Iris pigment epithelial cell (primary cell): ENCODE measurements at places on chromosomes 13 and 19.

GRCh38 chr19:2239771-2240770, 3.4 kb downstream of the SF3A2 start:
- DNase-seq = peak; percentile 61

DNA sequence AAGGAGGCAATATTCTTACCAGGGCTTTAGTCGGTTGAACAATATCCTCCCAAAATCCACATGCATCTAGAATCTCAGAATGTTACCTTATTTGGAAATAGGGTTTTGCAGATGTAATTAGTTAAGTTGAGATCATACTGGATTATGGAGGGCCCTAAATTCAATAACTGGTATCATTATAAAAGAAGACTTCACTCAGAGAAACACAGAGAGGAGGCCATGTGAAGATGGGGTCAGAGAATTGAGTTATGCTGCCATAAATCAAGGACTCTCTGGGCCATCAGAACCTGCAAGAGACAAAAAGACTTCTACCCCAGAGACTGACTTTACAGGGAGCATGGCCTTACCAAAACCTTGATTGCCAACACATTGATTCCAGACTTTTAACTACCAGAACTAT, 1611.1 kb downstream of the SLITRK5 start:
- DNase-seq = no peak

DNA sequence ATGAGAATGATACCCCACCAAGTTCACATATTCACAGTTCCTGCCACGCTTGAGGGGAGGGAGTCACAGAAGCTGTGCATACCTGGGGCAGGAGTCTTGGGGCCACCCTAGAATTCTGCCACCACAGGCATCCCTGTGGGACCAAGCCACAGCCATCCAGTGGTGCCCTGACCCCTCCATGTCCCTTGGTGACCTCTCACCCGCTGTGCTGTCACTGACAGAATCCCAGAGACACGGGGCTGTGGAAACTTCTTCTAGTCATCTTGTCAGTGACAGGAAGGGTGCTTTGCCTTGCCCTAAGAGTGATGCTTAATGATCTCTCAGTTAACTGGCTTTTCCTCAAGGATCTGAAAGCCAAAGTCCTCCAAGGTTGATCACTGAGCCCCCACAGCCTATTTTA, 58.4 kb upstream of the UQCRFS1 start:
- no peak for DNase-seq

GRCh38 chr19:367561-367960, 23.0 kb upstream of the MIER2 start:
- no peak for DNase-seq

GRCh38 chr19:6484230-6484629, 2.6 kb upstream of the DENND1C start:
- DNase-seq = no peak

GRCh38 chr13:34578471-34578870, 363.6 kb upstream of the NBEA start:
- no peak for DNase-seq

- no peak for DNase-seq
Measured at GRCh38 chr19:8338835-8339234, 4.2 kb downstream of the KANK3 start.

- no peak for DNase-seq
Measured at GRCh38 chr13:71055047-71055446, 812.0 kb downstream of the DACH1 start.

DNA sequence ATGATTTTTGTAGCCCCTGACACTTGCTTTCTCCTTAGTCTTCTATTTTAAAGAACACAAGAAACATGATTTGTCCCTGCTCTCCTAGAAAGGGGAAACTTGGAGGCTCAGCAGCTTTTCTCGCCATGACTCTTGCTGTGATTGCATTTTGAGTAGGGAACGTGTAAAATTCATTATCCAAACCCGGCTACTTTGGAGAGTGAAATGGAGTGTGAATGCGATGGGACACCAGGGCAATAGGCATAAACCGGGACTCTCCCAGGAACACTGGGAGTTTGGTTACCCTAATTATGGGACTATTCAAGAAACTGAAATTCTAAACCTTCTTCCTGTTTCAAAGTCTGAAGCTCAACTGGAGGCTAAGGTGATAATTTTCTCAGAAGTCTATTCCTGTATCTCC, 181.7 kb upstream of the RFC3 start:
- DNase-seq = no peak

GRCh38 chr13:62087124-62087523, 671.5 kb upstream of the PCDH20 start:
- DNase-seq = no peak

DNA sequence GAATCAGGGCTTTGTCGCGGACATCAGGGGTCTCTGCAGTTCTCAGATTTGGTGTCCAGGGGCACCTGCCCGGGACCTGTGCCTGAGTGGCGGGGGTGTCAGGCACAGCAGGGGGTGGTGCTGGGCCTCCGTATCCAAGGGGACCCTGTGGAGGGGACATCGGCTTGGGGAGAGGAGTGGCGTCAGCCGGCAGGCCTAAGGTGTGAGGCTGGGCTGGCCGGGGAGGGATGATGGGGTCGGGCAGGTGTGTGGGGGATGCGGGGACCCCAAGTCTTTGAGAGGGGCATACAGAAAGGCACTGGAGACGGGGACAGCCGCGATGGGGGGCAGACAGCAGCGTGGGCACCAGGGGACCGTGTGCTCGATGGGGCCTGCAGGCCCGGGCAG, 2.5 kb downstream of the EFNA2 start:
- no peak for DNase-seq

DNA sequence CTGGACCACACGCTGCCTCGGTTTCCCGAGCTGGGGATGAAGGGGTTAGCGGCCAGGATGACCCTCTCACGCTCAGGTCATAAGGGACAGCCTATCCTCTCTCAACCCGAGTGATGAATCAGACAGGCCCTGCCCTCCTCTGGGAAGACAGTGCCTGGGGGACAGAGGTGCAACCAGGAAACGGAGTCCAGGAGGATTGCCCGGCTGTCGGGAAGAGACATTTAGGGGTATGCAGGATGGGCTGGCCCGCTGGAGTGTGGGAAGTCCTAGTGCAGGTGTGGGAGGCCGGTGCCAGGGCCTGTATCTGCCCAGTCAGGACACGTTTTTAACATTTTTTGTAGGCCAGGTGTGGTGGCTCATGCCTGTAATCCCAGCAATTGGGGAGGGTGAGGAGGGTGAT, 8.3 kb downstream of the LSM7 start:
- DNase-seq = no peak

DNA sequence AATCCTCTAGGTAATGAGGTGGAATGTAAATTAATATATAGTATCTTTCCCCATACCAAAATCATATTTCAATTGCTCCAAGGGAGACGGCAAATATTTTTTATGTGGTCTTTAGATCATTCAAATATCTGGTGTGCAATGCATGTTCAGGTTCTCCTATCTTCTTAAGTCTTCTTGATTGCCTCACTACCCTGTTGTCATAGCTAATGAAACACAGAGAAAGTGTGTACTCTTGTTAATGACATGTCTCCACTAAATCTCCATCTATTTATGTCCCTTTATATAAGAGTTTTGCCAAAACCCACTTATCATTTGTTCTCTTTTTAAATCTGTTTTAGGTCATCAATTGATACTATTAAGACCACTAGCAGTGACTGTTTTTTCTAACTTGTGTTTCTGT, 6.6 kb downstream of the STARD13 start:
- no peak for DNase-seq

GRCh38 chr13:95710313-95710712, 33.4 kb downstream of the DNAJC3 start:
- peak; percentile 78 for DNase-seq
